ENCODE measurements at places on chromosomes 7 and 10.

GRCh38 chr7:96328016-96328415 lies 6.1 kb upstream of the SLC25A13 start:
- no peak for DNase-seq

- no peak for DNase-seq
Observed at GRCh38 chr7:151120896-151121295, 34.6 kb downstream of the AGAP3 start.

- no peak for DNase-seq
Observed at GRCh38 chr7:131957338-131958020, 401.1 kb upstream of the PODXL start.

DNA sequence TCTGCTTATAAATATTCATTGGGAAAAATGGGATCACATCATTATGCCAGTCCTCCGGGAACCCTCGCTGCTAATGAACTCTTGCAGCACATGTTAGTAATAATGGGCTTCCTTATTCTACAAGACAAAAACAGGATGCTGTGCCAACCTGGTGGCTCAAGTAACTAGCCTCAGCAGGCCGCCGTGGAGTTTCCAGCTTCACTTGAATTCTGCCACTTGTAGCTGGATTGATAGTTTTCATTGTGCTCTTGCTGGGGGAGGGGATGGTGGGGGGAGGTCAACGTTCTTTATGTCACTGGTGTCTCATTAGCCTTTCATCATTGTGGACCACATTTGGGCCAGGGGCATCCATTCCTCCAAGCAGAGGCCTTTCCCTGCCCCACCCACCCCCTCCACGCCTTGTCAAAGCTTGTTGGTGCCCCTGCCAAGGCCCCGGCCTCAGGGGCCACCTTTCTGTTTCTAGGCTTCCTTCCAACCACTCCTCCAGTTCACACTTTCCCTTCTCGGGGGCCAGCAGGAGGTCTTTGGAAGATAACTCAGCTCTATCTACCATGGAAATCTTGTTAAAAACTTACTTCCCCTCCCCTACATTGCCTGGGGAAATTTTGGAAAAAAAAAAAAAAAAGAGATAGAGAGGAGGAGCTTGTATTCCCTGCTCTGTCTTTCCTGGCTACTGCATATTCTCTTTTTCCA lies 153.9 kb downstream of the BMPER start:
- no peak for DNase-seq

DNA sequence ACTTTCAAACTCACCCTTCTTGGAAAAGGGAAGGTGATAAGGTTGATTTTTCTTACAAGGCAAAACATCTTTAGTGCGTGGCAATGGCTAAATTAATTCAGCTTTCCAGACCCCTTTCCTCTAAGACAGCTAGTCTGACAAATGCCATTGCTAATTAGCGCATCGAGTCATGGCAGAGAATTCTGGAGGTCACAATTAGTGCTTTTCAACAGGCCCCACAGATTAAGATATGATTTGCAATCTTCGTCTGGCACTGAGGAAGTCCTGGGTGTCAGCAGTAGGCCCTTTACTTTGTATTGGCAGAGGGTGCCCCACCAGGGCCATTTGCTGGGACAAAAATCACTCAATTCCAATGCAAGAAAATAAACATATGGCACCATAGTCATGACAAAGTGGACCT lies 189.2 kb upstream of the AGK start:
- DNase-seq: no peak

DNA sequence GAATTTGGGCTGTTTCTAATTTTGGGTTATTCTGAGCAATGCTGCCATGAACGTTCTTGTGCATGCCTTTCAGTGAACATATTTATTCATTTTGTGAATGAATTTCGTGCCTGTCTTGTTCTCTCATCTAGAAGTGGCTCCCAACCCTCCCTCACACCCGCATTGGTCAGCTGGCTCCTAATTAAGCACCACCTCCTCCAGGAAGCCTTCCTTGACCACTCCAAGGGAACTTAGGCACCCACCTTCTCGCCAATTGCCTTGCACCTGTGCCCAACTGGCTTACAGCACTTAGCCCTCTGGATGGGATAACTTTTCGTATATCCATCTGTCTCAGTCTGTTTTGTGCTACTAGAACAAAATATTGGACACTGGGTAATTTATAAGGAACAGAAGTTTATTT lies 107.1 kb downstream of the MYL10 start:
- DNase-seq: no peak

Data from DMS153 (cell line).